ENCODE measurements at places on chromosomes 2 and 18. TPM values are rescaled to one million over a fixed set of nuclear protein-coding genes. Genes with fewer than 3 reads are reported as not detected.

DNA sequence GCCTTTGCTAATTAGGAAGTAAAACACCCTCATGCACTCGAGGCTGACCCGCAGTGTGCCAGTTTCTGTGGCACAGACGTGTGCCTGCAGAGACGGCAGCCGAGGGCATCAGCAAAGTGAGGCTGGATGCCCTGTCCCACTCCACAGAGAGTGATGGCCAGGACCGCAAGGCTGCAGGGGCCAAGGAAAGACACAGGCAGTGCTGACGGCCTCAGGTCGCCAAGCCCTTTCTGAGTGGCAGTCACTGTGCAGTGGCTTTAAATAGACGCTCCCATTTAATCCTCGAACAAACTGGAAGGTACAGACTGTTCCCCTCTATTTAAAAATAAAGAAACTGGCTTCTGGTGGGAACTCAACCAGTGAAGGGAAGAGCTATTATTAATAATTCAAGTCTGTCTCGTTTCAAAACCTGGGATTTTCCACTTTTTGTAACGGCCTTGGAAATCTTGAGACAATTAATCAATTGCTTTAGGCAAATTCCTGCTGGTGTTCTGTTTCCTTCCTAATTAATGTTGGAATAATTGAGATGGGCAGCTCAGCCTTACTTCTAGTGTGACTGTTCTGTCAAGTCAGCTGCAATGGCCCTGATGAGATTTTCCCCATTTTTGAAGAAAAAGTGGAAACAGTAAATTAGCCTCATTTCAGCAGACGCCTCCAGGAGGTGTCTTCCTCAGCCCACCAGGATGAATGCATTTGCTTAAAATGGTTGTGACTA, 644.6 kb upstream of the RAB6C start:
- no peak for DNase-seq

DNA sequence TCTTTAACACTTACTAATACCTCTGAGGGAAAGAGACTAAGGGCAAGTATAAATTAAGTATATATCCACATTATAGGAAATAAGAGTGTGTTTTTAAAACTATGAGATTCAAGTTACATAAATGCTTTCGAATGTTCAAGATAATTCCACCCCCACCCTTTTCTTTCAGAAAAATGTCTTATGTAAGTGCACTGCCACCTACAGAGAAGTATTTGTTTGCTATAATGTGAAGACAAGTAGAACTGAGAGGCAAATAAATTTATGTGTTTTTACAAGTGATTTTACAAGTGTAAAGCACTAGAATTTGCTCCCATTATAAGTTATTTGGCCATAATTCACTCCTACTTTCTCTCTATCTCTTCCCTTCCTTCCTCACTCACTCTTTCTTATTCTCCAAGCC, 99.9 kb upstream of the CRACDL start:
- DNase-seq: peak; percentile 0

- no peak for DNase-seq
Measured at GRCh38 chr18:41548521-41549260, 406.3 kb upstream of the PIK3C3 start.

GRCh38 chr2:101386599-101387150, 628 bp downstream of the CREG2 start:
- no peak for DNase-seq

Gene TMEM163
- total RNA-seq: not detected

Gene REG3A
- total RNA-seq: not detected

Gene GALNT14
- total RNA-seq: 0.83 TPM

Gene CAPN14
- 0.17 TPM for total RNA-seq

Measured in fibroblast of lung (primary cell).